ENCODE measurements at places on chromosomes 5 and 9.
A peak's percentile ranks its signal among the peaks of the same experiment; 100 is the strongest.

GRCh38 chr9:7125231-7125630 lies 367.5 kb downstream of the KDM4C start:
- DNase-seq, result no peak

DNA sequence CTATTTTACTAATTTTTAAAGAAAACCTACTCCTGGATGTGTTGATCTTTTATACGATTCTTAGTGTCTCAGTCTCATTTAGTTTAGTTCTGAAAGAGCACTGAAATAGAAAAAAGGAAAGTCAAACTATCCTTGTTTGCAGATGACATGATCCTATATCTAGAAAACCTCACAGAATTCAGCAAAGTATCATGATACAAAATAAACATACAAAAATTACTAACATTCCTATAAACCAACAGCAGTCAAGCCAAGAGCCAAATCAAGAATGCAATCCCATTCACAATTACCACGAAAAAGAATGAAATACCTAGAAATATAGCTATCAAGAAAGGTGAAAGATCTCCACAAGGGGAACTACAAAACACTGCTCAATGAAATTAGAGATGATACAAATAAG lies 225.8 kb upstream of the CDH18 start:
- DNase-seq, result no peak

DNA sequence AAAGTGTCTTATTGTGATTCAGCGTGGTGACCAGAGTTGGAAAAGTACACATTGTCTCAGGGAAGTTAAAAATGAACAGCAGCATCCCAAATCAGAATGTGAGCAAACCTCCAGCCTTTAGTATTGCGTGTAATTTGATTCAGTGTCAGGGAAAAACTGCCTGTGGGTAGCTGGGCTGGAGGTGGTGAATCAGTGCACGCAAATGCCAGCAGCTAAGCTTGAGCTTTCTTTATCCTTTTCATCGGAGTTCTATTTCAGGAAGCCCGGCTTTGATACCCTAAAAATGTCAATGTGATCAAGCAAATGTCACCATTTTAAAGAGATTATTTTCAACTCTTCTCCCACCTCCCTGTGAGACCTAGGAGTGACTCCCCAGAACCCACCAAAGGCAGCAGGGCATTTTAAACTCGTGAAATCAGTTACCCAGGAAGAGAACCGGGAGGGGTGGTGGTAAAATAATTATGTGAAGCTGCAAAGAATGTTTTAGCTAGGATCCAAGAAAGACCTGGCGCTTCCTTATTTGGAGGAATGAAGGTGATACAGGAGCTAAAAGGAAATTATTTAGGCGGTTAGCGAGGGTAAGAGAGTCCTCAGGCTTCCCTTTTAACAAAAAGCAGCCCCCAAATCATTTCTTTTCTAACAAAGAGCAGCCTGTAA lies 25.7 kb upstream of the C5orf47 start:
- no peak for DNase-seq

DNA sequence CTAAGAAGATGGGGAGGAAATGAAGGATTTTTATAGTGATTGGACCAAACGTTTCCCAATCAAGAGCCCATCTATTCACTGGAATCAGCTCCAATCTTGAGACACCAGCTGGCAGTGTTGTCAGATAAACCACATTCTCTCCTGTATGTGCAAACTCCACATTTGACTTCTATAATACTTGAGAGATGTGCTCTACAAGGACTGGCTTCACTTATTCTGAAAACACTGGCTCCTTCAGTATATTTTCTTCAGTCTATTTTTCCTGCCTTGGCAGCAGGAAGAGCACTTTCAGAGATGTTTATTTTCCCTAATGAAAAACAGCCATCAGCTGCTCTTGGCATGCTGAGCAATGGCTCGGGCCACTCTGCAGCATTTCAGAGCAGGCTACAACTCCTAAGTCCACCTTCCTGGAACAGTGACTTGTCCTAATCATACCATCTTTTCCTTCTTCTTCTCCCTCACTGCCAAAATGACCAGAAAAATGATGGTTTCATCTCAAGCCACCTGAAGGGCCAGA lies 96.9 kb upstream of the FSTL4 start:
- no peak for DNase-seq

- no peak for DNase-seq
Measured at GRCh38 chr5:179762079-179762780, 29.6 kb downstream of the MAML1 start.

GRCh38 chr9:96067004-96067403 lies 191.5 kb downstream of the ERCC6L2 start:
- DNase-seq, result no peak

GRCh38 chr9:125544988-125545651 lies 161.9 kb downstream of the MAPKAP1 start:
- no peak for DNase-seq

DNA sequence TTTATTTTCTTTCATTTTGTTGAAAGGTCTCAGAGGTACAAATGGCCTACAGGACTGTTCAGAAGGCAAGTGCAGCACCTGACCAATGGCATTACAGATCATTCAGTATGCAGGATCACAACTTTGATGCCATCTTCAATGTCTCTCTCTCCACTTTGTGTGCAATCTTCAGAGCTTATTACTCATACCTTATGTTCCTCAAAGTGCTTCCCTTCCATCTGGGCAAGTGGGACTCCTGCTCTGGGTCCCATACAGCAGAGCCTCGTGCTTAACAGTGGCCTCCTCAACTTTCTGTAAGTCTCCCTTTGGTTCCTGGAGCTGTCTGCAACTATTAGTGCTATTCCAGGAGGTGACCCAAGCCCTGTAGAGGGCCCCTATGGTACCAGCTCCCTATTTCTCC lies 358.4 kb upstream of the RPS23 start:
- DNase-seq, result no peak

DNA sequence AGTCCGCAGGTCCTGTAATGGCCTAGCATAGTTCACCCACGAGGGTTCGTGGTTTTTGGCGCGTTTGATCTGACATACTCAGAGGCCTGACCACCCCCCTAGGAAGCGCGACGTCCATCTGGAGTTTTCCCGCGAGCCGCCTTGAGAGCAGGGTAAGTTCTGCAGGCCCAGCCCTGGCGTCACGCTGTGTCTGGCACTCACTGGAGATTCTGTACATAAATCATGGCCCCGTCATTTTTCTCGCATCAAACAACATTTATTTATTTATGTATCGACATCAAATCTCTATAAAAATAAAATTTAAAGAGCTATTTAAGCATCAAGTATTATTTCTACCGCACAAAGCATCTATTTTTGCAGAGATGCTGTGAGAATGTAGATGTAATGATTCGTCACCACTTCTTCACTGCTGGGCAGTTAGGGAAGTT lies 437 bp upstream of the TRIM41 start:
- no peak for DNase-seq

GRCh38 chr5:68287976-68288706 lies 72.6 kb downstream of the PIK3R1 start:
- peak; percentile 54 for DNase-seq

- DNase-seq, result no peak
Measured at GRCh38 chr9:37040508-37041127, 6.5 kb upstream of the PAX5 start.

- no peak for DNase-seq
Measured at GRCh38 chr5:54001976-54002775, 308.2 kb downstream of the ARL15 start.

GRCh38 chr9:72844440-72844768 lies 108.4 kb downstream of the ALDH1A1 start:
- DNase-seq, result no peak

DNA sequence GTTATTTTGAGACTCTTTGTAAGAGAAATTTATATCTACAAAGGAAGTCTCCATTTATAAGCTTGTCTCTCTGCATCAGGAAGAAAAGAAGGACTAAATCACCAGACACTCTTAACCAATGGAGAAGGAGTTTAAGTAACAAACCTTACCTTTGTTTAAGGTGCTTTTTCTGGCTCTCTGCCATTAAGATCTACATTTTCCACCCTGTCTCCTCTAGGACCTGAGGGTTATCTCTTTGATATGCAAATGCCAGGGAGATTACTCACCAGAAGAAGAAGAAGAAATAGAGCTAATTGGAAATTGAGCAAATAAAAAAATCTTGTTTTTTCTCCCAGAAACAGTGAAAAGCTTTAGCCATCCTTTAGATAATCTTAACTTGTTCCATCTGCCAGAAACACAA lies 60.9 kb downstream of the CDKN2A start:
- no peak for DNase-seq

GRCh38 chr9:38337181-38337580 lies 55.3 kb upstream of the ALDH1B1 start:
- DNase-seq, result no peak

DNA sequence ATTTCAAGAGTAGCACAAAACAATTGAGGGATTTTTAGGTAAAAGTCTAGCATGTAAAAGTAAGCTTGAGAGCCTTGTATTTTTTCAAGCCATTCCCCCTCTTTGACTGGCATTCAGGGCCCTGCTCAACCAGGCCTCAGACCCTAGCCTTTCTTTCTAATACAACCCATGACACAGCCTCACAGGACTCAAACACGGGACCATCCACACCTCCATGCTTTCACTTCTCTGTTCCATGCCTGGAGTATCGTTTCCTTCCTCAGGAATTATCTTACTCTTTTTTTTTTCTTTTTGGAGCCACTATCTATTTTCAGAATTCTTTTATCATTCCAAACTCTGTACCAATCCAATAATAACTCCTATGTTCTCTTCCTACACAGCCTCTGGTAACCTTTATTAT lies 560.2 kb upstream of the CLINT1 start:
- DNase-seq, result no peak

DNA sequence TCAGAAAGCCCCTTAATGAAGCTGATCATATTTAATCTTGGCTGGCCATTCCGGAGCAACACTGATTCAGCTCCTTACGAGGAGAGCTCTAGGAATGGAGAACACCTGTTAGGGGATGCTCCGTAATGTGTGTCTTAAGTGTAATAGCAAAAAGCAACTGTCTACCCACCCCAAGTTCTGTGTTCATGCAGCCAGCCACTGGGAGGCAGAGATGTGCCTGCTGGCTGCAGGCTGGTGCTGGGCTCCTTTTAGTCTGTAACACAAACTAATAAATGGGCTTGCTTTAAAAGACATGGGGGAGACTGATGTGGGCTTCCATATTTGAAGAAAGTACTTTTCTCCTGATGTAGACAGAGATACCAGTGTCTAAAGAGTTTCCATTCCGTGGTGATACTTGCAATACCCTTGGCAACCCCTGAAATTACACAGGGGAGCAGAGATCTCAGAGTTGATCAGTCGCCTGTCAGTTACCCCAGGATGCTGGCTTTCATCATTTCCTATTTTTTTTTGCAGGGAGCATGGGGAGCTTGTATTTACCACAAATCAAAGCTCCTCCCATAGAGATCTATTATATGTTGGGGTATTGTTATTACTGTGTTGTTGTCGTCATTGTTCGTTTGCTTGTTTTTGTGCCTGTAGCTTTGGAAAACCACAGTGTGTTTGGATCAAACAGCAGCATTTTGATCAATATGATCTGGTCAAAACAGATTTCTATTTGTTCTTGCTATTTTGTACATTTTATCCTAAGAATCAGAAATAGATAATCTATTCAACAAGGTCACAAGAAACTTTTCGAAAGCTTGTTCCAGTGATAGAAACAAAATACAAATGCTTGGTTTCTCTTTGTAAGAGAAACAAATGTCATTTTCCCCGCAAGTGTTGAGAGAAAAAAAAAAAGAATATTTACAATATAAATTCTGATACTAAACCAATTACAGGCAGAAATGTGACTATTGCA lies 65.8 kb downstream of the MTX3 start:
- no peak for DNase-seq

DNA sequence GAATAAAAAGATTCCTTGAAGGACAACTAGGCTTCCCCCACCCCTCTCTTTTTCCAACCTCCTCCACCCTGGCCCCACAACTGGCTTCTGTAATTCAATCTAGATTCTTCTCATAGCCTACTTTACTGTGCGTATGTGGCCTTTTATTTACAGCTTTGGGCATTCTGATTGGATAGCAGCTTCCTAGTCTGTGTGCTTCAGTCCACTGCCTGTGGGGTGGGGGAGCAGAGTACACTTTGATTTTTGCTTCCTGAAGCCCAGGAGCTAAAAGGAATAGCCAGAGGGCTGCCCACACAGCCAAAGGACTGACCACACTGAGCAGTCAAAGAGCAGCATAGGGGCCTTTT lies 30.4 kb downstream of the RUSC2 start:
- no peak for DNase-seq

DNA sequence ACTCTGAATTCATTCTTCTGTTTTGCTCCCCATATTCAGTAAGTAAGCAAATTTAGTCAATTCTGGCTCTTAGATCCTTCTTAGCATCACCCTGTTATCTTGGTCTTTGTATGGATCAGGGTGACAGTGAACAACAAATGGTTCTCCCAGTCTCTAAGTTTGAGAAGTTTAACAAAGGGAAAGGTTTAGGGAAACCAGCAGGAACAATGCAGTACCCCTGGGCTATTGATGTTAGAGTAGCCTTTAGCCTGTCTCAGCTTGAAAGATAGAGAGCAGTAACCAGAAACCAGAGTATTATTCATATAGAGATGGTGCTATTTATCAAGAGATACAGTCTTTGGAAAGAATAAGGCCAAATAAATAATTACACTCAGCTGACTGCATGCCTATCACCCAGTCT lies 241.8 kb downstream of the CDH12 start:
- DNase-seq, result no peak

DNA sequence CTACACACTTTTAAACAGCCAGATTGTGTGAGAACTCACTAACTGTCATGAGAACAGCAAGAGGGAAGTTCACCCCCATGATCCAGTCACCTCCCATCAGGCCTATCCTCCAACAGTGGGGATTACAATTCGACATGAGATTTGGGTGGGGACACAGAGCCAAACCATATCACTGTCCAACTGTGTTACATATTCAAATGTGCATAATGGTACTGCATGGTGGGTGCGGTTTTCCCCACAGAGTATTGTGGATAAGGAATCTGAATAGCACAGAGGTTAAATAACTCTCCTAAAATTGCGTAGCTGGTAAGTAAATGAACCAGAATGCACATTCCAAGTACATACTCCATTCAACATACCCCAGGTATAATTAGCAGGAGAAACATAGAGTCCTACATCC lies 32.1 kb downstream of the CDH6 start:
- no peak for DNase-seq

DNA sequence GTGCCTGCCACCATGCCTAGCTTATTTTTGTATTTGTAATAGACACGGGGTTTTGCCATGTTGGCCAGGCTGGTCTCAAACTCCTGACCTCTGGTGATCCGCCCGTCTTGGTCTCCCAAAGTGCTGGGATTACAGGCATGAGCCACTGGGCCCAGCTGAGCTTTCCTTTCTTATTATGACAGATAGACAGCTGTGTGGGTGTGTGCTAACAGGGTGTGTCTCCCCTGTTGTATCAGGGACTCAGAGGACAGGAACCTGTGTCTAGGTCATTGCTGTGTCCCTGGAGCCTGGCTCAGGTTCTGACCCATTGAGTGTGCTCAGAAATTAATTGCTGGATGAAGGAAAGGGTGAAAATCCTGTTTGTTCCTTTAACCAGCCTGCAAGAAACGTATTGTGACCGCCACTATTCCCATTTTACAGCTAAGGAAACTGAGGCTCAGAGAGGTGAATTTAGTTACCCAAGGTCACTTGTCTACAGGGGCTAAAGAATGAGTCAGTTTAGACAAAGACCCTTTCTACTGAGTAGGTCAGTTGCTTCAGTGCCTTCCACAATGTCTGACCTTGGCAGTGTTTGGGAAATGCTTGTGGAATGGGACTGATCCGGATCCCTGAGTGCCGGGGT lies 16.8 kb downstream of the NCS1 start:
- DNase-seq, result no peak
